ENCODE measurements at places on chromosomes 2 and 18.

- DNase-seq, result no peak
Observed at GRCh38 chr2:78304678-78305077, 720.8 kb upstream of the REG3G start.

- DNase-seq, result no peak
Observed at GRCh38 chr2:235729557-235729947, 235.7 kb downstream of the AGAP1 start.

DNA sequence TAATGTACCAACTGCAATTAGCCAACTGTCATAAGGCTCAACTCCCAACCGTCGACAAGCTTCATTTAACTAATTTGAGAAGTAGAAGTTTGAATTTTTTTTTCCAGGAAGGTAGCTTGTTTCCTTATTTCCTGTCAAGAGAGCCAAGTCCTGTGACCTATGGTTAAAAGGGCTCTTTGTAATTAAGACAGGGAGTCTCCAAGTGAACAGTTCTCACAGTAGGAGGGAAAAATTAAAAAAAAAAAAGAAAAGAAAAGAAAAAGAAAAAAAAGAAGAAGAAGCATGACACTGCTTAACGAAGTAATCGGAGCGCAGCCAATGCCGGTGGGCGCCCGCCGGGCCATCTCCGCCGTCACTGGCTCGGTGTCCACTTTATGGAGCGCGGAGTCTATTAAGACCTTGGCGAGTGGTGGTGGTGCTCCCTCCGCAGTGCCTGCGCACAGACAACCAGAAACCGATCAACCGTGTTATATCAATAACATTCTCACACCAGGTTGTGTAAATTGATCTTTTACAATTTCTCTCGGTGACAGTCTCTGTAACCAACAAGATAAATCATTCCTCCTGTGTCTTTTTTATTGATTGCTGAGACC is 197.2 kb upstream of the POU3F3 start:
- no peak for DNase-seq

DNA sequence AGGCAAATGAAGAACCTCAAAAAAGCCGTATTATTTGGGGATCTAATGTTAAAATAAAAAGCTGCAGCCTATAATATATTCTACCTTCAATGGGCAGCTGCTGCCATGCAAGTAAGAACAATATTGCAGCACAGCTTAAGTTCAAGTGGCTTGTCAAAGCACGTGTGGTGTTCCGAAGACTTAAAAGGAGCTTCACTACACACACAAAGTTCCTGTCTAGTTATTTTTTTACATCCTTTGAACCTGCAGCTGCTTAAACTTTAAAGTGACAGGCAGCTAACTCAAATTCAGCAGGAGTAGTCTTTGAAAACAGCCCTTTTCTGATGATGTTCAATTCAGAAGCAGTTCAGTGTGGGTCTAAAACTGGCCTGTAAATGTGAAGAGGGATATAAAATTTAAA is 85.8 kb upstream of the XIRP2 start:
- no peak for DNase-seq

DNA sequence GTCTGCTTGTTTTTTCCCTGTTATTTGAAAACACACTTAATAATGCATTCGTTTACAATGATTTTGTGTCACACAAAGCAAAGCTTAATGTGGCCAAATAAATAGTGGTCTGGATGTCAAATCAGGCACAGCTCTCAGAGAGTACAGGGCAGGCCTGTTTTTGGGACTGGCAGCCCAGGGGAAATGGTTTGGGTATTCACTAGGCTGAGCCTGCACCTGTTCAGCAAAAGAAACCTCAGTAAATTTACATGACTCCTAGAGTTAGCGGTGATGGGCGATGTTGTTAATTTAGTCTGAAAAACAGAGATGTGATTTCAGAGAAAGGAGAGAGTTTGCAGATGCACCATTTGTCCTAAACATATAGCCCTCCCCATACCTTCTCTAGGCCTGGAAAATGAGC is 197.1 kb downstream of the ALK start:
- no peak for DNase-seq

DNA sequence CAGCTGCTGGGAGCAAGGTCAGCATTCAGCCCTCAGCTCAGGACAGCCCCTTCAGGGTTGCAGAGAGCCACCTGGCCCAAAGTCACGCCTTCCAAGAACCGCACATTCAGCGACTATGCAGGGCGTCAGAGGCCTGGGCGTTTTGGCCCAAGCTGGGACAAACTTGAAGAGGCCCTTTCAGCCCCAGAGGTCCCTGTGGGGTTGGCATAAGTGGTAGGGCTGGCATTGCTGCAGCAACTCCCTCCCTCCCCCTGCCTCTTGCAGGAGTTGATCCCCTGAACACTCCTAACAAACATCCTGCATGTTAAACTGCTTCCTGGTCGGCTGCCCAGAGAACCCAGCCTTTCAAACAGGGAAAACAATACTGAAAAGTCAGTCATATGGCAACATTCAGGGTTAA is 192.9 kb upstream of the SMAD2 start:
- no peak for DNase-seq

- DNase-seq, result no peak
Observed at GRCh38 chr18:56001576-56001975, 413.6 kb upstream of the TCF4 start.

GRCh38 chr2:203994735-203995134 is 58.2 kb downstream of the ICOS start:
- no peak for DNase-seq

DNA sequence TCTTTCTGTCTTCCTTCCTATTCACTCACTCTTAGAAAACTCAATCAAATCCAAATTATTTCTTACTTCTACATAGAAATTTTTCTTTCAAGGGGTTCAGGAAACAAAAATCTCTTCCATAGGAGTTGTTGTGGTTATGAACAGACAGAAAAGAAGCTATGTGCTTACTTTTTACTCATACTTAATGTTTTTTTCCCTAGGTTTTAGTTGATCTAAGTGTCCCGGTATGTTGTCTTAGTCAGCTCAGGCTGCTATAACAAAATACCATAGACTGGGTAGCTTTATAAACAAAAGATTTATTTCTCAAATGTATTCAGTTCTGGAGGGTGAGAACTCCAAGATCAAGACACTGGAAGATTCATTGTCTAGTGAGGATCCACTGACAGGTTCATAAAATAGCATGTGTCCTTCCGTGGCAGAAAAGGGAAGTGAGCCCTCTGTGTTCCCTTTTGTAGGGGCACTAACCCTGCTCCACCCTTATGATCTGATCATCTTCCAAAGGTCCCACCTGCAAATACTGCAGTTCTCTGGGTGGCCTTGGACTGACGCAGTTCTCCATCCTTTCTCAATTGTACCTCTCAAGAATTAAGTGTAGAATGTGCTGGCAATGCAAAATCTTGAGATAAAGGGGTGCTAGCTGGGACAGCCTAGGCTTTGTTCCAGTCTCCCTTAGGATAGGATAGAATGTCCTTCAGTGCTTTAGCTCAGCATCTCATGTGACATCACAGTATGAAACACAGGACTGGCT is 14.4 kb upstream of the VRK2 start:
- DNase-seq, result peak; percentile 55

GRCh38 chr2:206368484-206368883 is 74.8 kb upstream of the ADAM23 start:
- no peak for DNase-seq

GRCh38 chr2:237486819-237487448 is at the start of gene MLPH:
Gene MLPH, plus strand, starts transcription at chr2:237487251. Its CDS starts 6,176 bp downstream, at chr2:237493427.
- no peak for DNase-seq

GRCh38 chr2:203809084-203809521 is 58.5 kb upstream of the CTLA4 start:
- no peak for DNase-seq

- no peak for DNase-seq
Observed at GRCh38 chr2:171583566-171583965, 61.3 kb downstream of the CYBRD1 start.

DNA sequence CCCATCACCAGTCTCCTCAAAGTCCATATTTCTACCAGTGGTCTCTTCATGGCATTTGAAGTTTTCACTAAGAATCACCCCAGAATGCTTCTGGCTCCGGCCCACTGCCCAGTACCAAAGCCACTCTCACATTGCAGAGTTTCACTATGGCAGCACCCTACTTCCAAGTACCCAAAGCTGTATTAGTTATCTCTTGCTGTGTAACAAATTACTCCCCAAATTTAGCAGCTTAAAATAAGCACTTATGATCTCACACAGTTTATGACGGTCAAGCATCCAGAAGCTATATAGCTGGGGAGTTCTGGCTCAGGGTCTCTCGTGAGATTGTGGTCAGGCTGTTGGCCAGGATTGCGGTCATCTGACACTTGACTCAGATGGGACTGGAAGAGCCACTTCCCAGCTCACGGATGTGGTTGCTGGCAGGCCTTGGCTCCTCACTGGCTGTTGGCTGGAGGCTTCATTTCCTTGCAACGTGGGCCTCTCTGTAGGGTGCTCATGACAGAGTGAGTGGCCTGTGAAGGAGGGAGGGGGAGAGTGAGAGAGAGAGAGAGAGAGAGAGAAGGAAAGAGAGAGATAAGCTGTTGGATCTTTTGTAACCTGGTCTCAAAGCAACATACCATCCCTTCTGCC is 189.5 kb downstream of the CTIF start:
- no peak for DNase-seq

DNA sequence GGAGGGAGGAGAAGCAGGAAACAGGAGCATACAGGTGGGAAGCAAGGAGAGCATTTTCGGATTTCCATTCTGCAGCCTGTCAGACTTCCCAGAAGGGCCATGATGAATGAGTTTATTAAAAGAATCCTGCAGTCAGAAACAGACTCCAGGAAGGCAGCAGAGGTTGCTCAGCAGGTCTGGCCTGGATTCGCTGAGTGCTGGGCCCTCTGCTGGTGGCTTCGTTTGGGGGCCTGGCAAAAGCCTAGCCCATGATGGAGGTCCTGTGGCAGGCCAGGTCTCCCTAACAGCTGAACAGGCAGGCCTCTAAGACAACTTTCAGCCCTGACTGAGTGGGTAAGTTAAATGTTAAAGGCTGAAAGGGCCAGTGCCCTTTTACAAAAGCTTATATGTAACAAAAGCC is 108.2 kb upstream of the CAPN13 start:
- peak; percentile 26 for DNase-seq

- DNase-seq, result no peak
Observed at GRCh38 chr18:14031053-14031452, 101.2 kb downstream of the ZNF519 start.

GRCh38 chr2:66849153-66849755 is 414.3 kb downstream of the MEIS1 start:
- no peak for DNase-seq

DNA sequence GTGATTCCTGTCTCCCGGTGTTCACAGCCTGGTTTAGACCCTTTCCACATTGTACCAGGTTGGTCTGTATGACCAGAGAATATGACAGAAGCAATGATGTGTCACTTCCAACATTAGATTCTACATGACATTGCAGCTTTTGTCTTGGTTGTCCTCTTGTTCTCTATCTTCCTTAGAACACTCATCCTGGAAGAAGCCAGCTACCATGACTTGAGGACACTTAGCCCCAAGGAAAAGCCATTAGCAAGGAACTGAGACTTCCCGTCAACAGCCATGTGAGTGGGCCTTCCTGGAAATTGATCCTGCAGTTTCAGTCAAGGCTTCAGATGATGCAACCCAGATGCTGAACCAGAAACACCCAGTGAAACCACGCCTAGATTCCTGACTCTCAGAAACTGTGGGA is 143.3 kb downstream of the MREG start:
- no peak for DNase-seq

- no peak for DNase-seq
Observed at GRCh38 chr18:34991152-34991551, 50.1 kb upstream of the MAPRE2 start.

GRCh38 chr2:170823898-170824215 is 7.2 kb downstream of the GAD1 start:
- DNase-seq, result no peak

- DNase-seq, result no peak
Observed at GRCh38 chr2:222102575-222103349, 196.0 kb downstream of the PAX3 start.

- DNase-seq, result peak; percentile 15
Observed at GRCh38 chr2:194867328-194867727, 789.7 kb upstream of the SLC39A10 start.

DNA sequence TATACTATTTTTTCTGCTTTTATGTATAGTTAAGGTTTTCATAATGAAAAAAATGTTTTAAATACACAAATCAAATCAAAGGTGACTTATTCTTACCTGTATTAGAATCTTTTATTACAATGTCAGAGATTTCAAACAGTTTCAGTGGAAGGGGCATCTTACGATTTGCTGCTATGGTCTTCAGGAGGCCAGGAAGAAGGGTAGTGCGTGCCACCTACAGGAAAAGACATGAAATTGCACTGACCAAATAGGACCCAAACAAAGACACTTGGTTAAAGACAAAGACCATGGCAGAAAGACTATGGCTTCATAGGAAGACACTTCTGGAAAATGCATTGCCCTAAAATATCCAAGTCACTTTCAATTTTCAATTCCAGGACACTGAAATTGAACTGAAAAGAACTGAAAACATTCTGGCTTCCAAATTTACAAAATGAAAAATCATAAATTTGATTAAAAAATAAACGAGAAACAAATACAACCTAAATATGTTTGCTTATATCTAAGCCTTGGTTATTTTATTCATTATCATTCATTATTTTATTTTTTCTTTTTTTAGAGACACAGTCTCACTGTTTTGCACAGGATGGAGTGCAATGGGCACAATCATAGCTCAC is 42.1 kb downstream of the FARSB start:
- DNase-seq, result peak; percentile 67

DNA sequence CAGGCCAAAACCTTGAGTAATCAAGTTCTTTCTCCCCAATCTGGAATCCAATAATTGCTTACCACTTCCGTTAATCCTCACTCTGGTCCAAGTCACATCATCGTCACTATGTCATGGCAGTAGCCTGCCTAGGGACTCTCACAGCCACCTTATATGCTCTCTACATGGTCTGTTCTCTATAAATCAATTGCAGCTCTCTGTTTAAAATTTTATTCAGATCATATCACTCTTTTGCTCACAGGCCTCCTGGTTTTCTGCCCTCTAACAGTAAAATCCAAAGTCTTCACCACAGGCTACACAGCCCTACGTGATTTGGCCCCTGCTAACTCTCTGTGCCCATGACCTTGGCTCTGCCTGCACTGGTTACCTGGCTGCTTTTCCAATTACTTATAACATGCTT is 188.7 kb downstream of the STK39 start:
- DNase-seq, result no peak

- DNase-seq, result no peak
Observed at GRCh38 chr18:67574749-67575148, 58.2 kb upstream of the DSEL start.

DNA sequence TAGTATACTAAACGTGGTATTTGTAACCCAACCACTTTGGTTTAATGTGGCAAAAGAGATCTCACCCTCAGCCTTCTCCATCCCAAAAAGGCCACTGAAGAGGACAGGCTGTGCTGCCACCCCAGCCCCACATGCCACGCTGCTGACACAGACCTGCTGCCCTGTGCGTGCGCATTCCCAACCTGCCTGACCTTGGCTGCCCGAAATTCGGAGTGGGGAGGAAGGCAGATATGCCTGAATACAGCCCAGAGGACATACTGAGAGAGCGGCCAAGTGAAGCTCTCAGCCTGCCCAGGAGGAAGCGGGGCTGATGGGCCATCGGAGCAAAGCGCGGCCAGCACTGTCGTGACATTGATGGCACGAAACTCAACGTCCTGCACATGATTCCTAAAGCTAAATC is 70.0 kb downstream of the HDAC4 start:
- no peak for DNase-seq

Data from common myeloid progenitor, CD34-positive (primary cell).